Activated T-cell treated with anti-CD3 and anti-CD28 coated beads for 48 hours (primary cell): ENCODE measurements at places on chromosomes 16 and 17.

GRCh38 chr16:75861311-75862097, 135.2 kb upstream of the CPHXL start:
- DNase-seq: no peak

DNA sequence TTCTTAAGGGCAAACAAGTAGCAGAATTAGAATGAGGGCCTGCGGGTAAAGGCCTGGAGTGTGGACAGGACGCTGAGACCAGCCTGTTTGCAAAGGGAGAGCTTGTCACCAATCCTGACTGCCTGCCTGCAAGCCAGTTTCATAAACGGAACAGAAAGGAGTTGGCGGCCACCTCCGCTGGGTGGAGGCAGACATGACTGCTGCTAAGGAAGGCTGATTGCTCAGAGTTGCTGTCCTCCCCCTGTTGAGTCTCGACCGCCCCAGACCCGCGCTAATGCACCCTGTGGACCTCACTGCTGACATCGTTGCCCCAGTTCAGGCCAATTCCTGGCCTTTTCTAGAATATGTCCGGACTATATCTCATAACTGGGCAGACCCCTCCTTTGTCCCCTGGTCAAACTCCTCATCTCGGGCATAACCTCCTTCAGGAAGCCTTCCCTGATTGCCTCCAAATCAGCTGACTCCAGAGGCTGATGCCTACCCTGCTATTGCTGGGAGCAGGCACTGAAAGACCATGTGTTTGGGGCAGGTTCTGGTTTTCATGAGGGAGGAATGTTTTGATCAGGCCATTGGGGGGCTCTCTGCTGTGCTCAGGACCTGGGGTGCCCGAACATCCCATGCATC, 153.0 kb upstream of the CIBAR2 start:
- DNase-seq: no peak

GRCh38 chr16:13521356-13521755, 398.6 kb upstream of the ERCC4 start:
- DNase-seq: no peak

GRCh38 chr17:77485089-77485833, 344.5 kb downstream of the SEC14L1 start:
- DNase-seq: no peak

- peak; percentile 93 for DNase-seq
Measured at GRCh38 chr17:42458497-42459255, at the start of gene ATP6V0A1. ATP6V0A1 (plus strand) TSS chr17:42458878; CDS start chr17:42460895, 2,017 bp downstream.

DNA sequence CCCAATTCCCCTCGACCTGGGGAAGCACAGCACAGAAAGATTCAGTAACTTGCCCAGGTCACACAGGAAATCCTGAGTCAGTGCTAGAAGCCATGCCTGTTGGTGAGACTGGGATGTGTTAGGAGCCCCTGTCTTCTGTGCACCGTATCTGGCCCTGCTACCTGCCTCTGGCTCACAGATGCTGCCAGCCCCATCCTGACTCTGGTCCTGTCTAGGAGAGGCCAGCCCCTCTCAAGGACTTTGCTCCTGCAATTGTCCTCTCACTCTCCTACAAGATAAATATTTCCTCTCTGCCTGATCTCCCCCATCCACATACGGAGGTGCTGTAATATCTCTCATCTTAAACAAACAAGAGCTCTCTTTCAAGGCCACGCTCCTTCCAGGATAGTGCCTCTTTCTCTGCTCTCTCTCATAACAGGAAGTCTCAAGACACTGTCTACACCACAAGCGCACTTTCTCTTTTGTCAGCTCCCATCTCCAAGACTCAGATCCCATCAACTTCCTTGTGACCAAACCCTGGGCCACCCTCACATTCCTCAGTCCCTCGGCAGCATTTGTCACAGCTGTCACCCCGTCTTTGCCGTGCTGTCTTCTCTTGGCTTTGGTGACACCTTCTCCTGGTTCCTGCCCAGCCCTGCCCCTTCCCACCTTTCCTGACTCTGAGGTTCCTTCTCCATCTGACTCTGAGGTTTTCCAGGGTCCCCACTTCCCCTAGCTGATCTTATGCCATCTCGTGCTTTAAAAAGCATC, 1.9 kb downstream of the SLC13A2 start:
- no peak for DNase-seq

DNA sequence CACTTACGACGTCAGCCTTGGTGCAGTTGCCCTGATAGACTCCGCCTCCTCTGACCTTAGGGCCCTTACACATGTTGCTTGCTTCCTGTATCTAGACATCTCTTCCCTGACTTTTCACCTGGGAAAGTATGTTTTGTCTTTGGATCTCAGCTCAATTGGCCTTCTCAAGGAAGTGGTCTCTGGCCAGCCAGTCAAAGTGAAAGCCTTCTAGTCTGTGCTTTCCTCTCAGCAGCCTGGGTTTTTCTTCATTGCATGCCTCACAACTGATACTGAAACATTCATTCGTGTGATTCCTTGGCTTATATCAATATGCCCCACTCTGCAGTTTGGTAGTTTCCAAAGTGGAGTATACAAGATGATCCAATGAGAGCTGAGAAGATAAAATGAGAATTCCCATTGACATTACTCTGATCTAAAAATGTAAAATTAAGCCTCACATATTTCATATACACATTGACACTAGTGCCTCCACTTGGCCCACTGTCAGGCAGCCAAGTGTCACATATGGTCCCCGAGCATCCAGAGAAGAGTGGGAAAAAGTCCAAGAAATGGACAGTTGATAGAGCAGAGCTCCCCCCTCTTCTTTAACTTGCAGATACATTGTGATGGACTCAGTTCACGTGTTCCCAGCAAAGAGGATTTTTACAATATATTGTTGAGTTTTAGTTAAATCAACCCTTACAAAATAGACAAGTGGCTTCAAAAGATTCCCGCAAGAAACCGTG, 371.2 kb upstream of the ASIC2 start:
- DNase-seq: no peak

GRCh38 chr17:38457577-38458371, 29.5 kb downstream of the ARHGAP23 start:
- no peak for DNase-seq
